ENCODE measurements at places on chromosomes 3 and 15. TPM values are rescaled to one million over a fixed set of nuclear protein-coding genes. Genes with fewer than 3 reads are reported as not detected.

The TFG gene
- total RNA-seq, result 64.3 TPM

The PLCL2 gene
- total RNA-seq, result 5.6 TPM

The PPP1R14D gene
- total RNA-seq, result not detected

The CCR3 gene
- not detected for total RNA-seq

The SEC61A1 gene
- 92.8 TPM for total RNA-seq

The GOLGA6D gene
- total RNA-seq, result not detected

The NEK10 gene
- total RNA-seq, result not detected

The AMIGO3 gene
- total RNA-seq, result not detected

The GXYLT2 gene
- 10.1 TPM for total RNA-seq

The EXD1 gene
- not detected for total RNA-seq

The EPHA3 gene
- 24.1 TPM for total RNA-seq

The GOLGA6L10 gene
- 3.4 TPM for total RNA-seq

The EOGT gene
- 31.7 TPM for total RNA-seq

Data from vagina (tissue), 2 donors.